ENCODE measurements at places on chromosomes 7 and 10.

GRCh38 chr10:61097026-61097425 is 153.0 kb upstream of the RHOBTB1 start:
- DNase-seq, result no peak

GRCh38 chr10:96789571-96790108 is 42.5 kb upstream of the LCOR start:
- no peak for DNase-seq

GRCh38 chr7:88539518-88539917 is 220.0 kb upstream of the ZNF804B start:
- no peak for DNase-seq

DNA sequence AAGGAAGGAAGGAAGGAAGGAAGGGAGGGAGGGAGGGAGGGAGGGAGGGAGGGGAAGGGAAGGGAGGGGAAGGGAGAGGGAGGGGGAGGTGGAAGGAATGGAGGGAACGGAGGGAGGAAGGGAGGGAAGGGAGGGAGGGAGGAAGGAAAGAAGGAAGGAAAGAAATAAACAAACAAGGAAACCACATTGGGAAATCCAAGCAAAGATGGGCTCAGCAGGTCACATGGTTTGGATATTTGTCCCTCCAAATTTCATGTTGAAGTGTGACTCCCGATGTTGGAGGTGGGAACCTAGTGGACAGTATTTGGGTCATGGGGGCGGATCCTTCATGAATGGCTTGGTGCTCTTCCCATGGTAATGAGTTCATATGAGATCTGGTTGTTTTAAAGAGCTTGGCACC is 454.6 kb upstream of the C7orf33 start:
- no peak for DNase-seq

- DNase-seq, result no peak
Measured at GRCh38 chr7:20310963-20311742, 19.5 kb upstream of the ITGB8 start.

DNA sequence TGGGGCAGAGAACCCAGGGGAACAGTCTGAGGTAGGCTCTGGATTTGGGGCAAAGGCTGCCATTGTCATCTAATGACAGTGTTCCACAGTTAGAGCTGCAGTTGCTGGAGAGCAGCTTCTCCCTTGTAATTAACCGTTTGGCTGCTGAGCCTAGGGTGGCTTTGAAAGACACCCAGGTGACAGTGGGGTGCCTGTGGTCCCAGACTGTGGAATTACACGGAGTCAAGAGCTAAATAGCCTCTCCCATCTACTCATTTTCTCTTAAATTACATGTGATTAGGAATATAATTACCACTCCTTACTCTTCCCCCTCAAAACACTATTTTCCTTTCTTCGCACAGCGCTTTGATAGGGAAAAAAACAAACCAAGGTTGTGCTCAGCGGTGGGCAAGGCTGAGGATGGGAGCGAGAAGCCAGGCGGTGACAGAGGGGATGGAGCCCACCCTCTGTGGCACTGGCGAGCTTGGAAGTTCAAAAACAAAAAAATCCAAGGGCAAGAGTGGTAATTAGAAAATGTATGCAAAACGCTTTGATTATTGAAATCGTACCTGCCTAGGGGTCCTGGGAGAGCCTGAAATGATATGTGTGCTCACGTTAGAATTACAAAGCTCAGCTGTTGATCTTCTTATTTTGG is 44.1 kb downstream of the BAMBI start:
- no peak for DNase-seq

- no peak for DNase-seq
Measured at GRCh38 chr10:6362879-6363278, 160.1 kb downstream of the PFKFB3 start.

- no peak for DNase-seq
Measured at GRCh38 chr10:126171555-126171954, 216.7 kb downstream of the ADAM12 start.

DNA sequence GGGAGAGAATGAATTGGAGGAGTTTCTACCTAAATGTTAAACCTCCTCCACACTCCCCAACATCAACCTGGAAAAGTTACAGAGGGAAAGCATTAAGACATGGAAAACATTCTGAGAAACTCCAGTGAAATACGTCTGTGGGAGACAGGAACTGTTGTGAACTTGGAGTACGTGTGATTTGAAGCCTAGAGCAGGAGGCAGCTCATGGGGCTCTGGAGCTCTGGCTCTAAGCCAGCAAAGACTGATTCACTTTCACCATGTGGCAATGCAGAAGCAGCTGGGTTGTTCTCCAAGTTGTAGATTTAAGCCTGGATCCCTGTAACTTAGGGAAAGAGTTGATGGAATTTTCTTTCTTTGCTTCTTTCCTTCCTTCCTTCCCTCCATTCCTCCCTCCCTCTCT is 503.2 kb downstream of the NRG3 start:
- DNase-seq, result no peak

GRCh38 chr10:25818751-25819150 is 115.3 kb upstream of the MYO3A start:
- no peak for DNase-seq

All from stimulated activated CD4-positive, alpha-beta T cell treated with anti-CD3 and anti-CD28 coated beads, Interleukin-1b, Interleukin-23, amount 100 ng/mL, for 4 hours (primary cell).